Activated T-cell treated with anti-CD3 and anti-CD28 coated beads for 4 hours (primary cell): ENCODE measurements at places on chromosomes 13 and 19.

- no peak for DNase-seq
Observed at GRCh38 chr13:71156550-71156949, 710.5 kb downstream of the DACH1 start.

DNA sequence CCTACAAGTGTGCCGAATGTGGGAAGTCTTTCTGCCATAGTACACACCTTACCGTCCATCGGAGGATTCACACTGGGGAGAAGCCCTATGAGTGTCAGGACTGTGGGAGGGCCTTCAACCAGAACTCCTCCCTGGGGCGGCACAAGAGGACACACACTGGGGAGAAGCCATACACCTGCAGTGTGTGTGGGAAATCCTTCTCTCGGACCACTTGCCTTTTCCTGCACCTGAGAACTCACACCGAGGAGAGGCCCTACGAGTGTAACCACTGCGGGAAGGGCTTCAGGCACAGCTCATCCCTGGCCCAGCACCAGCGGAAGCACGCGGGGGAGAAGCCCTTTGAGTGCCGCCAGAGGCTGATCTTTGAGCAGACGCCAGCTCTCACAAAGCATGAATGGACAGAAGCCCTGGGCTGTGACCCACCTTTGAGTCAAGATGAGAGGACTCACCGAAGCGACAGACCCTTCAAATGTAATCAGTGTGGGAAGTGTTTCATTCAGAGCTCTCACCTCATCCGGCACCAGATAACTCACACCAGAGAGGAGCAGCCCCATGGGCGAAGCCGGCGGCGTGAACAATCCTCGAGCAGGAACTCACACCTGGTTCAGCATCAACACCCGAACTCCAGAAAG lies 10.3 kb upstream of the ERVK3-1 start:
- DNase-seq: no peak

- no peak for DNase-seq
Observed at GRCh38 chr13:113514847-113515246, 24.3 kb upstream of the DCUN1D2 start.

- no peak for DNase-seq
Observed at GRCh38 chr13:102333320-102334198, 68.3 kb downstream of the FGF14 start.

DNA sequence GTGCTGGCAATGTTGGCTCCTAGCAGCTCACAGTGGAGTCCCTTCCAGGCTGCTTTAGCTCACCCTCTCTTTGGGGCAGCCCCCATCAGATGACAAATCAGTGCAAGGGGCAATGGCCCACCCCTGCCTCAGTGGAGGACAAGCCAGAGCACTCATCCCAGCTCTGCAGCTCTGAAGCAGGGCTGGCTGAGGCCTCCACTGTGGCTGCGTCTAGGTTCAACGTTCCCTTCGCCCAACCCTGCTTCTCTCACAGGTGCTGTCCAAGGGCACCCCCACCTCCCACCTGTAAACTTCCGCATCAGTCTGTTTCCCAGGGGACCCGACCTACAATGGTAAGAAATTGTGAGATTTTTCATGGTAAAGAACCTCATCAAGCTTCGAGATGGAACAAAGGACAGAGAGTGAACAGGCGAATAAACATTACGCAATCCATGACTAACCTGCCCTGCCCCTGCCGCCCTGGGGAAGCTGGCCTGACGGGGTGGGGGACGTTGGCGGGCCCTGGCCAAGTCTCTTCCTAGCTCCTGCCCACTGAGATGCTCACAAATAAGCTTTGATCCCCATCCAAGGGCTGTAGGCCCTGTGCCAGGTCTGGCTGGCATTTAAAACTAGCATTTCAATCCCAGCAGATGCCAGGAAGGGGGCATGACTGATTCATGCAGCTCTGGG lies 40.5 kb downstream of the DZIP1 start:
- no peak for DNase-seq

GRCh38 chr13:60137911-60138560 lies 25.7 kb downstream of the DIAPH3 start:
- no peak for DNase-seq

DNA sequence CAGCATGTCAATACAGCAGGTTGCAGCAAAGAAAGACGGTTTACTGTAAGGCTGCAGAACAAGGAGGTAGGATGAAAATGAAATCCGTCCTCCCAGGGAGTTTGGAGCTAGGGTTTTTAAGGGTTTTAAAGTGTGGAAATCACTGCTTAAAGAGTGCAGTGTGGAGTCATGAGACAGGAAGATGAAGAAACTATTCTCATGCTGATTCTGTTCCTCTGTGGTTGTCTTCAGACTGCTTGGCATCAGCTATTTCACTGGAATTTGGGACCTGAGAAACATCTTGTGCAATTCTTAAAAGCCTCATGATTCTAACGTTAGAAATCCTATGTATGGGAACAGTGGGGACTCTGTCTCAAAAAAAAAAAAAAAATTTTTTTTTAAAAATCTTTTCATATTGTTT lies 11.4 kb downstream of the ZNF331 start:
- DNase-seq: no peak

DNA sequence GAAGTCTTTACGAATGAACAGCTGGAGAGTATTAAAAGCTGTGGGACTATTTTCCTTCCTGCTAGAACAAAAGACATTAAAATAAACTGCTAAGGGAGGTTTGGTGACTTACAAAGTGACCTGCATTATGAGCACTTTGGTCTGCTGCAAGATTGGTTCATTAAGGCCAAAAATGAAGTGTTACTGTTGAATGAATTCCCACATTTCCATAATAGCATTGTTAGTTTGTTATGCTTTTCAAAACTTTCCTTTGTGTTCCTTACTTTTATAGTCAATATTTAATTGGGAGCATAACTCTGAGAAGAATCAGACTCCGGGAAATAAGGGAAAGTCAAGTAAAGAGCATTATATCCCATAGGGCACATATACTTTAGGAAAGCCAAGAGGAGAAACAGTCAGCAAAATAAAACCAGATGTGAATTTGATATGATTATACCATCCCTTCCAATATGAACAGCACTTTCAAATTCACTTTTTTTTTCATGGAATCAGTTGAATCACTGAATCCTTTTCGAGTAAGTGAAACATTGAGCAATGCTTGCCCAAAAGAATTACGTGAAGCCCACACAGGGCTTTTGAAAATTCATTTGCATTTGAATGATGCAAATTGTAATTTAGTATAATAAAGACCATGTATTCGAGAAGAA lies 112.6 kb downstream of the KCTD12 start:
- DNase-seq: no peak

DNA sequence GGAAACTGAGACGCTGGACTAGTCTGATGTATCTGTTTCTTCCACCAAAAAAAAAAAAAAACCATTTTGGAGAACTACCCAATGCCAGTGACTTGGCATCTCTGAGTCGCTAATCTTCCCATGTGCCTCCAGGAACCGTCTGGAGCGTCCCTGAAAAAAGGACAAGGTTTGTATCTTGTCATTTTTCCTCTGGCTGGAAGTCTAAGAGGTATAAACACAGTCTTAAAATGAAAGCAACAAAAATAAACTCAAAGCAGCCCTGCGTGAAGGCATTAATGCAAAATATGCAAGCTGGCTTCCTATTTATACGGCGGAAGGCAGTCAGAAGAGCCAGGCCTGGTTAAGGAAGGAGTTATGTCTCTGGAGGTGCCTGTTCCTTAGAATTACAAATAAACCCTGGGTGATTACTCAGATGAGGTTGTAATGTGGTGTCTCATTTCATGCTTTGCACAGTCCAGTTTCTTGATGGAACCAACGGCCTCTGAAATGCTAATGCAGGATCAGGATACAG lies 20.3 kb downstream of the ACTN4 start:
- no peak for DNase-seq

GRCh38 chr19:48716562-48717291 lies 2.8 kb downstream of the MAMSTR start:
- DNase-seq: no peak

DNA sequence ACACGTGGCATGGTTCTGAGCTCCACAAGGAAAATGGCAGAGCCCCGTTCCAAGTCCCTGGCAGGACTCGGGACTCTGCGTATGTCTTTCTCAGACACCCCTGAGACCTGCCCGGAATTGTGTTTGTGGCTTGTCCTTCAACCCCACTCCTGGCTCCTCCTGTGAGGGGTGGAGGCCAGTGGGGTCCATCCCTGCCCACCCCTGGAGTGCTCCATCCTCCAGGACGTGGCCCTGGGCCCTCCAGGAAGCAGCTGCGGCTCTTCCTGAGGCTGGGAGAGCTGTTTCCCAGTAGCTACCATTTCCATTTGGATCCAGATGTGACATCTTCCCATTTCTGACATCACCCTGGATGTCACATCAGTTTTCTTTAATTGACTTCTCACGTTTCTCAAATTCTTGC lies 118.7 kb upstream of the C1QTNF9B start:
- no peak for DNase-seq

GRCh38 chr13:60000081-60000480 lies 163.6 kb downstream of the DIAPH3 start:
- DNase-seq: no peak

DNA sequence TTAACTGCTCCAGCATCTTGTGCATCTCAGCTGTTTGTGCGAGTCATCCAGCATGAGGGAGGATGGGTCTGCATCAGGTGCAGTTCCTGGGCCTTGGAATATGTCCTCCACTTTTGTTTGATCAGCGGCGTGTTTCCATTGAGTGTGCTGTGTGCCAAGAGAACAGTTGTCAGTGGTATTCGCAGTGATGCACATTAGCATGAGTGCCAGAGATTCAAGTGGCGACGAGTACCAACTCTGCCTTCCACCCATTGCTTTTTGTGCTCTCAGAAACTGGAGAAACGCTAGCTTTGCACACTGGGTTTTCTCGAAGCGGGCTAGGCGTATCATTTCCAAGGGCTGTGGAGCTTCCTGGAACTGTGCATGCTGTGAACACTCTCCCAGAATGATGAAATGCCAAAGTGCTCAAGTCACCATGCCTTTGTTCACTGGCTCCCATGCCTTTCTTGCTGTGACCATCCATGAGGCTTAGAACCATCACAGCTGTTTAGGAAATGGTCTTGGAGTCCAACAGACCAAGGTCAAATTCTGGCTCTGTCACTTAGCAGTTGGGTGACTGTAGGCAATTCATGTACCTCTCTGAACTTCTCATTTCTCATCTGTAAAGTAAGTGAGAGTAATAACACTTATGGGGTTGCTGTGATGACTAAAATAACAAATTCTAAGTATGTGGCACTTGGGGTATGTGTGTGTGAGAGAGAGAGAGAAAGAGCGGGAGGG lies 18.4 kb downstream of the LRCH1 start:
- no peak for DNase-seq

- no peak for DNase-seq
Observed at GRCh38 chr13:29453617-29454011, 141.9 kb downstream of the SLC7A1 start.

GRCh38 chr19:676007-676338 lies 219 bp upstream of the FSTL3 start:
- DNase-seq: no peak

GRCh38 chr19:4705413-4706131 lies 18.1 kb downstream of the DPP9 start:
- DNase-seq: no peak

DNA sequence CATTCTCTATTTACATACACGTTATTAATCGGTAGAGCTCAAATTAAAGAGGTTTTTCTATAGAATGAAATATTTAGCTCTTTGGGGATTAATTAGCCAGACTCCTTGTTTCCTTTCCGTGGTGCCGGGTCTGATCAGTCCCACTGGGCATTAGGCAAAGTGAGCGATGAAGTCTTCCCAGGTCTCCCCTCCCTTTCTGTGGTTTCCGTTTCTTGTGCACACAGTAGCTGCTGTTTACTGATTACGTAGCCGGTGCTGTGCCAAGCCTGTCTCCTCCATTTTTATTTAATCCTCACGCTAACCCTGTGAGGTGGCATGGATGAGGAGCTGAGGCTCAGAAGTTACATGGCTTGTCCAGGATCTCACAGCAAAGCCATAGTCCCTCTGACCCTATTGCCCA lies 9.0 kb downstream of the SLC25A15 start:
- no peak for DNase-seq

DNA sequence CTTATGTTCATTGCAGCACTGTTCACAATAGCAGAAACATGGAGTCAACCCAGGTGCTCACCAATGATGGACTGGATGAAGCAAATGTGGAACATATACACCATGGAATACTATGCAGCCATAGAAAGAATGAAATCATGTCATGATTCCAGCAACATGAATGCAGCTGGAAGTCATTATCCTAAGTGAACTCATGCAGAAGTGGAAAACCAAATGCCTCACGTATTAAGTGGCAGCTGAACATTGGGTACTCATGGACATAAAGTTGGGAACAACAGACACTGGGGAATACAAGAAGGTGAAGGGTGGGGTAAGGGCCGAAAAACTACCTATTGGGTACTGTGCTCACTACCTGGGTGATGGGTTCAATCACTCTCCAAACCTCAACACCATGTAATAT lies 915.9 kb downstream of the UQCRFS1 start:
- DNase-seq: no peak

- no peak for DNase-seq
Observed at GRCh38 chr13:90293793-90294361, 1053.6 kb upstream of the MIR17HG start.

- no peak for DNase-seq
Observed at GRCh38 chr13:28297341-28297740, 159.0 kb downstream of the PAN3 start.

DNA sequence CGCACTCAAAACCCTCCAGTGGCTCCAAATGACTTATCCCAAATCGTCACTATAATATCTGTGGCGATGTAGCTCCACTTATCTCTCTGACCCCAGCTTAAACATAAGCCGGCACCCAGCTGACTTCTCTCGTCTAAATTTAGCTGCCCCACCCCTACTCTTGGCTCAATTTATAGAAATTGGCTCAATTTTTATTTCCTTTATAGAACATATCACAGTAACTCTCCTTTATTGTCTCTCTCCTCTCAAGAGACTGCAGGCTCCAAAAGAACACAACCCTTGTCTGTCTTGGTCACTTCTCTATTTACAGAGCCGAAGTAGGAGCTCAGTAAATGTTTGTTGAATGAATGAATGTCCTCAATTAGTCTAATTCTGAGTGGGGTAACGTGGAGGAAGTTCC lies 805 bp downstream of the ZNF784 start:
- DNase-seq: no peak

GRCh38 chr13:103788061-103788652 lies 721.9 kb upstream of the SLC10A2 start:
- DNase-seq: no peak

DNA sequence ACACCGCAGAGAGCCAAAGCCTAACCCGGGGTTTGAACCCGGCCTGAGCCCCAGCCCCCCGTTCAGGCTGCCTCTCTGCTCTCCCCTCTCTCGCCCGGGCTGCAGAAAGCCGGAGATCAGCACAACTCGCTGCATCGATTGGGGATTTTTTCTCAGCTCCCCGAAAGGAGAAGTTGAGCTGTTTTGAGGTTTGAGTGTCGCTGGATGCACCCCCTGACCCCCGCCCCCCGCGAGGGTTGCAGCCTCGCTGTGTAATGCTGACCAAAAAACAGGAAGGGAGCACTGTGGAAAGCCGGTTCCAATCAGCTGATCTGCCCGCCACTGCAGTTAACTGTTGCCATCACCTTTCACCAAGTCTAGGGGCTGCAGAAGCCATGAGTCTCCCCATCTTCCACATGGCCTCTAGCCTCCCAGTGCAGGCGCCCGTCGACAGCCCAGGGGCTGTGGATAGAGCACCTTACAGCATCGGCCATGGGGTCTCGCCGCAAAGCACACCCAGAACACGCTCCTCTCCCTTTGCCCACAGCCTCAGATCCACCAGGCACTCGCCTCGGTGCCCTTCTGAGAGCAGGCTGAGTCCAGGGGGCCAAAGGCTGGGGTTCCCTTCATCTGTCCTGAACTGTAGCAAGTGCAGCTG lies 34.5 kb downstream of the MYO9B start:
- DNase-seq: no peak
